ENCODE measurements at places on chromosomes 13 and 19.

GRCh38 chr13:113874579-113875428 lies 10.9 kb upstream of the GAS6 start:
- DNase-seq: no peak

- no peak for DNase-seq
Measured at GRCh38 chr19:1163283-1163933, 10.7 kb downstream of the SBNO2 start.

DNA sequence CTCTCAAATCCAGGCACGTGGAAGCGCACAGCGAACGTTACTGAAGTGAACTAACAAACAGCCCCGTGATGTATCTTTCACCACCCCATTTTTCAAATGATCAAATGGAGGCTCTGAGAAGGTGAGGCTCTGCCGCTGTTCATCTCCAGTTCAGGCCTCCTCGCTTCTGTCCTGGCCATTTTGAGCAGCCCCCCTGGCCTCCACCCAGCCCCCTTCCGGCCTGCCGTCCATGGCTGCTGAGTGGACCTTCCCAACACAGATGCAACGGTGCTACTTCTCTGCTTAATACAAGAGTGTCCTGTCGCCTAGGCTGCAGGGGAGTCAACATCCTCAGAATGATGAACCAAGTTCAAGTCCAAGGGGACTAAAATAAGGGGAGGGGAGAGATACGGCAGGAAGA lies 9.7 kb downstream of the SYDE1 start:
- no peak for DNase-seq

DNA sequence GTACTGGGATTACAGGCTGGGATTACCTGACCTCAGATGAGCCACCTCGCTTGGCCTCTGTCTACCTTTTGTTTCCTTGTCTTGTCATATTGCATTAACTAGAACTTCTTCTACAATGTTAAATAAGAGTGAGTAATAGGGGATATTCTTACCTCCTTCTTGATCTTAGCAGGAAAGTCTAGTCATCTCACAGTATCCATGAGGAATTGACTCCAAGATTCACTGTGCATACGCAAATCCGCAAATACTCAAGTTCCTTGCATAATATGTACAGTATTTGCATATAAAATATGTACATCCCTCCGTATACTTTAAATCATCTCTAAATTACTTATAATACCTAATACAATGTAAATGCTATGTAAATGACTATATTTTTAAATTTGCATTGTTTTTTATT lies 78.3 kb downstream of the POLR1D start:
- no peak for DNase-seq

DNA sequence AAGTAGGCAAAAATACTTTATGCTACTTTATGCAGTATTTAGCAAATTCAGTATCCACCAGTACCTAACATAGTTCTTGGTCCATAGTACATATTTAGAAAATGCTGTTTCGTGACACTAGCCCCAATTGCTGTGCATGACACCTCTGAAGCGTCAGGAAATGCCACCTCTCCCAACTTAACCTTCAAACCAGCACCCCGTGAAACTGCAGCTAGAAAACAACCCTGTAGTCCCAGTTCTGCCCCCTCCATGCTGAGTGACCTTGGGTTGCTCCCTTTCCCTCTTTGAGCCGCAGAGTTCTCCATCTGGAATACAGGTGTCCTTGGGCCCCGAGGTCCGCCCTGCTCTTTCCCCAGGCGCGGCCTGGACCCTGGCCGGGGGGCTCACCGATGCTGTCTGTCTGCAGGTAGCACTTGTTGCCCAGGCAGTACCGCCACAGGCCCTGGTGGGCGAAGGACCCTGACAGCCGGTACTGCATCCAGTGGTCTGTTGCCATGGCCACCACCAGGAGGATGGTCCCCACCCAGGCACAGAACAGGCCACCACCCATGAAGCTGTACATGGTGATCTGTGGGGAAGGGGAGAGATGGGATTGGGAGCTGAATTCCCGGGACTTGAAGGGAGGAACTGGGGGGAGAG lies 773 bp downstream of the LIM2 start:
- no peak for DNase-seq

DNA sequence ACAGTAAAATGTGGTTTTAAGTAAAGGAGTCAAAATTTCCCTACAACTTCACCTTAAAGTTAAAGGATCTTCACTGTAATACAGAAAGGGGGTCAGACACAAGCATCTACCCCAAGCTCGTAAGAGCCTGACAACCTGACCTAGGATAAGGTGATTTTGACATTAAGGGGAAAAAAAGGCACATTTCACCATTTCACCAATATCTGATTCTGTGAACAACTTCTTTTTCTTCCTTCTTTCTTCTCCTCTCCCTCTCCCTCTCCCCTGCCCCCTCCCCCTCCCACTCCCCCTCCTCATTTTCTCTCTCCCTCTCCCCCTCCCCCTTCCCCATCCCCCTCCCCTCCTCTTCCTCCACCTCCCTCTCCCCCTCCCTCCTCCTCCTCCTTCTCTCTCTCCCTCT lies 796.7 kb upstream of the ARGLU1 start:
- no peak for DNase-seq

- no peak for DNase-seq
Measured at GRCh38 chr19:44163789-44164188, 1.1 kb upstream of the ZNF226 start.

- no peak for DNase-seq
Measured at GRCh38 chr13:78826312-78826711, 167.4 kb upstream of the OBI1 start.

DNA sequence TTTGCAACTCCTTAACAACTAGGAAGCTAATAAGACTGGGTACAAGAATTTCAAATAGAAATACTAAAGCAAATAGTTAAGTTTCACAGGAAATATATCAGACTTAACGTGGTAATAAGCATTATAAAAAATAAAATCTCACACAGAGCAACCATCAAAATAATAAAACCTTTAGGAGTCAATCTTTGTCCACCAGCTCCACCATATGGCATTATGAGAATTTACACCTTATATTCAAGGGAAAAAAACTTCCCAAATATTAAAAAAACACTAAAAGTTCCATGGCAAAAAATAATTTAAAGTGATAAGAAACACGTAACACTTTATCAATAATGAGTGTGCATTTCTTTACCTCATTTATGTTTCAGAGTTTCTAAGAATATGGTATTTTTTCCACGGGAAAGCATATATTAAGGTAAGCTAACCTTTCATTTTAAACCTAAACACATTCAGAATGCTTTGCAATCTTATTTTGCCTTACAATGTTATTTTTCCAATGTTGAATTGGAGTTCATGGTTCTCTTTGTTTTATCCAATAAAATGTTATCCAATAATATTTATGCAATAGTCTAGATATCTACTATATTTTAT lies 423.2 kb upstream of the SGCG start:
- DNase-seq: no peak

GRCh38 chr19:4302243-4302640 lies at the start of gene TMIGD2:
Gene TMIGD2 (minus strand): TSS chr19:4302389. CDS start chr19:4302385, 4 bp downstream.
- no peak for DNase-seq

GRCh38 chr19:16143399-16144215 lies at the start of gene HSH2D:
Gene HSH2D (plus strand): TSS chr19:16143685. CDS start chr19:16148751, 5,066 bp downstream.
- DNase-seq: peak; percentile 70

DNA sequence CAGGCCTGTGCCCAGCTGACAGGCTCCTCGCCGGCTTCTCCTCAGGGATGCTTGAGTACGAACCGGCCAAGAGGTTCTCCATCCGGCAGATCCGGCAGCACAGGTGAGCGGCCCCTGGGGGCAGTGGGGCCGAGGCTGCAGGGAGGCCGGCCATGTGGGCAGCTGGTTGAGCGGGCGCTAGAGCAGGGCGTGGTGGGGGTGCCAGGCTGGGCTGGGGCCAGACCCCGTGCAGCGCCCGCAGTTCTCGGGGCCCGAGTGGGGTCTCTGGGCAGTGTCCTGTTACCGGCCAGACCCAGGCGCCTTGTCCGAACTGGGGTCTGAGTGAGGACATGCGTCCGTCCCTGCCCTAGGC lies 15.9 kb downstream of the CBARP start:
- no peak for DNase-seq

GRCh38 chr19:2425622-2426581 lies 1.5 kb downstream of the TIMM13 start:
- DNase-seq: no peak

GRCh38 chr13:20997301-20998161 lies 63.9 kb downstream of the LATS2 start:
- DNase-seq: no peak

- DNase-seq: no peak
Measured at GRCh38 chr19:49554701-49555181, 25.6 kb downstream of the NOSIP start.

DNA sequence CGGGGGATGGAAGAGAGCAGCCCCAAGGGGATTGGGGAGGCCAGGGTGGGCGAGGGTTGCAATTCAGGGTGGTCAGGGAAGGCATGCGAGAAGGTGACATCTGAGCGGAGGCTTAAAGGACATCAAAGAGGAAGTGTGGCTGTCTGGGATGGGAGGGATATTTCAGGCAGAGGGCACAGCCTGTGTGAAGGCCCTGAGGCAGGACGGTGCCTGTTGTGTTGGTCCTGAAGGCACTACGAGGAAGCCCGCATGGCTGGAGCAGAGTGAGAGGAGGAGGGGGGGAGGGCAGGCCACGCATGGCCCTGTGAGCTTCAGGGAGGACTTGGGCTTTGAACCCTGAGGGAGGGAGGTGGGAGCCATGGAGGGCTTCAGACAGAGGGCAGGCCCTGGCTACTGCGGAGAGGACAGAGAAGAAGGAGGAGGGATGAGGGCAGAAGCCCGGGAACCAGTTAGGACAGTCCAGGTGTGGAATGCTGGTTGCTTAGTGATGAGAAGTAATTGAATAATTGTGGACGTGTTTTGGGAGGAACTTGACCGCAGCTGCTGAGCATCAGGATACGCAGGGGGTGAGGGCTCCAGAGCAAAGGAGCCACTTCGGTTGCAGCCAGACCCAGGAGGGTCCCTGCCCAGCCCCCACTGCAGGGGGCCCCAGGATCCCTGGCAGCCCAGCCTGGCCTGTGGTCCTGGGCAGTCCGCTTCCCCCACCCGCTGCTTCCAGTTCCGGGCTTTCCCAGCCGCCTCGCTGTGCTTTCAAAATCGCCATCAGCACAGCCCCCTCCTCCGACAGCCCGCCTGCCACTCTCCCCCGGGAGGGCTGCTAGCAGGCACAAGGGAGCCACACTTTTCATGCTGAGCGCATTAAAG lies 6.2 kb downstream of the TLE6 start:
- DNase-seq: no peak

DNA sequence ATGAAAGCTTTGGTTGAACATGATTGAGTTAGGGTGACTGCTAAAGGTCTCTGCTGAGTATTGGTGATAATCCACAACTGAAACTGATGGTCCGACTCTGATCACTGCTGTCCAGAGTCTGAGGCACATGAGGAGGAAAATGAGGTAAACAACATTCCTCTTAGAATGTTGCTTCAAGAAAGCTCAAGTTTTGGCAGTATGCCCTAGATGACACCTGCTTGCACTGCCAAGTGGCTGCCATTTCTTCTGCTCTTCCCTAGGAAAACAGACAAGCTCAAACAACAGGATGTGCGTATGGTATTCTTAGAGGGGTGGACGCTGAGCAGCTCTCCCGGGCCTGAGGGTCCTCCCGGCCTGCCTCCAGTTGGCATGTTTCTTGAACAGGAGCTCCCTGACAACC lies 15.2 kb upstream of the MTIF3 start:
- DNase-seq: no peak

DNA sequence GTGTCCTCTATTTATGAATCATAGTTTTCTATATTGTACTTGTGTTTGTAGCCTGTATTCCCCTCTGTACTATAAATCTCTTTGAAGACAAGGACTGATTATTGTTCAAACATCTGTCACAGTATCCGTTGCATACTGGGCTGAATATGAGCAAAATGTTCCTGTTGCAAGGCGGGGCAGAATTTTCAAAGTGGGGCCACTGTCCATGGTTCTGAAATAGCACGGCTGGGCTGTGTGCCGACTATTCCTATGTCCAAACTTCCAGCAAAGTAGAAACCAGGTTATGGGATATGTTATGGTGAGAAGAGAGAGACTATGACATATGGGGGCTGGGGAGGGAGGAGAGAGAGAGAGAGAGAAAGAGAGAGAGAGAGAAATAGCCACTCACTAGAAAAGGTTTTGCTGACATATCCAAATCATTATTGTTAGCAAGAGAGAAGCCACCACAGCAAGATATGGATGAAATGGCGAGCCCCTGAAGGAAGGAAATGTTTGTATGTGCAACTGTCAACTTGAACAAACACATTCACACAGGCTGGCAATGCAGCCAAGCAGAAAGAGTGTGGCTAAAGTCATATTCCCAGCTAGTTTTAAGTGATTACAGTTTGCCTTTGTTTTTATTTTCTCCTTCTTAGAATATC lies 107.0 kb upstream of the GPR12 start:
- no peak for DNase-seq

DNA sequence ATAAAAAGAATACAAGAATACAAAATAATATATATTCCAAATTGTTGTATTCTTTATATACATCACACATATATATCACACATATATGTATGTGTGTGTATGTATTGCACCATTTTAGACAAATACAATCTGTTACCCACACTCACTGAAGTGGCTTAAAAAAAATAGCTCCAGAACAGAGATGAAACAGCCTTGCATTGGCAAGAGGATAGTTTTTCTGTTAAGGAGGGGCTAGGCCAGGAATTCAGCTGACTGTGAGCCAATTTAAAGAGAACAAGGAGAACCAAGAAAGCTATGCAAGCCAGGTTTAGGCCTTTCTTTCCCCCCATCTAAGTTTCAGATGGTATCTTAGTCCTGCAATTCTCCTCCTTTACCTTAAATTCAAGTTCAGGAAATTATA lies 257.5 kb downstream of the MZT1 start:
- no peak for DNase-seq

- DNase-seq: no peak
Measured at GRCh38 chr13:108276060-108276459, 6.5 kb downstream of the TNFSF13B start.

Measured in GF-D8 (cell line).